ENCODE measurements at places on chromosomes 1 and 21.
A peak's percentile ranks its signal among the peaks of the same experiment; 100 is the strongest.

- DNase-seq = no peak
These were observed 74.0 kb downstream of the DMRTA2 start for GRCh38 chr1:50349242-50349565.

- no peak for DNase-seq
These were observed 36.6 kb upstream of the ACTA1 start for GRCh38 chr1:229470406-229471043.

GRCh38 chr1:208145167-208145566 lies 99.0 kb downstream of the PLXNA2 start:
- DNase-seq = no peak

- DNase-seq = no peak
These were observed 224.7 kb upstream of the KIAA0040 start for GRCh38 chr1:175417316-175417715.

GRCh38 chr1:220999872-221000863 lies 120.9 kb downstream of the HLX start:
- DNase-seq = no peak

GRCh38 chr21:46229133-46229922 lies 754 bp upstream of the LSS start:
- DNase-seq = peak; percentile 88

- no peak for DNase-seq
These were observed 374.0 kb downstream of the LMX1A start for GRCh38 chr1:164982545-164982944.

DNA sequence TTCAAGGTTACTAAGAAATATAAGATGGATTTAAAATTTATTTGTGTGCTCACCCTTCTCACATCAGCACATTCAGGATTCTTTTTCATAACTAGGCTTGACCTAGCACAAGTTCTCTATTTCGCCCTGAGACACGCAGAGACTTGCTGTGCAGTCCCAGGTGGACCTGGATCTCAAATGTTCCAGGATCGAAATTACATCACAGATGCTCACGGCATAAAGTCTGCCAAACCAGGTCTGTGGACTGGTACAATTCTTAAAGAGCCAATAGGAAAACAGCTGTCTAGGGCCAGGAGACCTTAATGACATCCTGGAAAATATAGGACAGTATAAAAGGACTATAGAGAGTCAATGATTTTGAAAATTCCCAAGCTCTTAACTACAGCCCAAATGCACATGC lies 2.2 kb downstream of the PGBD5 start:
- DNase-seq = no peak

DNA sequence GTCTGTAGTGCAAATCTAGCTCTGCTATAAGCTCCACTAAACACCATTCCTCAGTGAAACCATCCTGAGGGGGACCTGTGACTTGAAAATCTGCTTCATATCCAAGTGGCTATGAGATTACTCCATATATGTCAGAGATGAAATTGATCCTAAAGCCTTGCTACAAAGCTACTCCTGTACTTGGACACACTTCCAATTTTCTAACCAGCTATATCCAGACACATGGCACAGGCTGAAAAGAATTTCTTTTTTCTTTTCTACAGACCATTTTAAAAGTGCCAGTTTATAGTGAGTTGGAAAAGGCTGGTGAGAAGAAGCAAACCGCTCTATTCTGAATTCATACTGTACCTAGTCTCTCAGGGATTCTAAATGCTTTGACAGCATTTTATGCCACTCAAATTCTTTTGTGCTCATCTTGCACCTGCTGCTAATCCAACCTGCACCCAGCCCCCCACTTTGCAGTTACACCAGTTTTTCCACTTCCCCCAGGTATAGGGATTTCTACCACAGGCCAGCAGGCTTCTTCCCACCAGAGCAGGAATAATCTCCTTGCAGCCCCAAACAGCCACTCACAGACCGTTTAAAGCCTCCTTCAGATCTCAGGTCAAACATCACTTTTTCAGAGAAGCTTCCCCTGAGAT lies 112.5 kb downstream of the RERE start:
- peak; percentile 14 for DNase-seq

GRCh38 chr1:31348449-31348848 lies 24.4 kb downstream of the FABP3 start:
- no peak for DNase-seq

DNA sequence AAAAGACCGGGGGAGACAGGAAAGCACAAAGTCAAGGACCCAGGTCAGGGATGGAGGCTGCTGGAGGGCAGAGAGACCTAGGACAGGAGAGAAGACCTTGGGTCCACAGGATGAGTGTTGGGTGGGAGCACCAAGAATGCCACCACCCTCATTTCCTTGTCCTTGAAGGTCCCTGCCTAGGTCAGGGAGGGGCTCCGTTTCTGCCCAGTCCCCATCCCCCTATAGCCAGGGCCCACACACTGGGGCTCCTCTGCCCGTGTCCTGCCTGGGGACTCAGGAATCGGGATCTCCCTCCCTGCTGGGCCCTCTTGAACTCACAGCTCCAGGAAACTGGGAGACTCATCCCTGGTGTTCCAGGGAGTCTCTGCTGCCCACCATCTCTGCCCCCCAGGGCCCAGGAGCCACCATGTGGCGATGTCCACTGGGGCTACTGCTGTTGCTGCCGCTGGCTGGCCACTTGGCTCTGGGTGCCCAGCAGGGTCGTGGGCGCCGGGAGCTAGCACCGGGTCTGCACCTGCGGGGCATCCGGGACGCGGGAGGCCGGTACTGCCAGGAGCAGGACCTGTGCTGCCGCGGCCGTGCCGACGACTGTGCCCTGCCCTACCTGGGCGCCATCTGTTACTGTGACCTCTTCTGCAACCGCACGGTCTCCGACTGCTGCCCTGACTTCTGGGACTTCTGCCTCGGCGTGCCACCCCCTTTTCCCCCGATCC lies 584 bp downstream of the TINAGL1 start:
- no peak for DNase-seq

- DNase-seq = no peak
These were observed 221.8 kb downstream of the CENPF start for GRCh38 chr1:214824763-214825162.

DNA sequence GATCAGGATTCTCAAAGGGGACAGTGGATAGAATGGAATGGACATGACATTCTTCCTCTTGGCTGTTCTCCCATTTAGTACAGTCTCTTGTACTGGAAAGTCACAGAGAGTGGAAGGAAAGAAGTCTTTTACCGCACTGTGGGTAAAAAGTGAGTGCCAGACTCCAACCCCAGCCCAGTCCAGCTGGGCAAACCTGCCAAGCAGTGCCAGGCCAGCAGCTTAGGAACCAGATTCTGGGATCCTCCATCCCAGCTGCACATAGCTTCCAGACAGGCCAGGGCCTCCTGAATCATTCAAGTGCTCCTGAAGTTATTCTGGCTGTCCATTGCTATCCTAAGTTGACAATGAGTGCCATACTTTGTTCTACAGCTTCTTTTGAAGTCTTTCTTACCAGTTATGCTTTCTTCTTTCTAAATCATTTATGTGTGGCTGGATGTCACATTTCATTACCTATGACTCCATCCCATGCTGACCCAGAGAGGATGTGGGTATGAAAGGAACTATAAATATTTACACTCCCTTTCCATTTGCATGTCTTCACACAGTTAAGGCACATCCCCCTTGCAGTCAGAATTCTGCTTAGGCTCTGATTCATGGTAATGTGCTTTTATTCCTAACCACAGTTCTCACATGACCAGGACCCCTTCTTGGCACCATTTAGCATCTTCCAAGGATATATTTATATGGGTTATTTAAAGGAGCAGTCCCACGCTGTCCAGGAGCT lies 88.9 kb downstream of the AK5 start:
- no peak for DNase-seq

GRCh38 chr1:228835456-228835855 lies 100.2 kb downstream of the RHOU start:
- no peak for DNase-seq

DNA sequence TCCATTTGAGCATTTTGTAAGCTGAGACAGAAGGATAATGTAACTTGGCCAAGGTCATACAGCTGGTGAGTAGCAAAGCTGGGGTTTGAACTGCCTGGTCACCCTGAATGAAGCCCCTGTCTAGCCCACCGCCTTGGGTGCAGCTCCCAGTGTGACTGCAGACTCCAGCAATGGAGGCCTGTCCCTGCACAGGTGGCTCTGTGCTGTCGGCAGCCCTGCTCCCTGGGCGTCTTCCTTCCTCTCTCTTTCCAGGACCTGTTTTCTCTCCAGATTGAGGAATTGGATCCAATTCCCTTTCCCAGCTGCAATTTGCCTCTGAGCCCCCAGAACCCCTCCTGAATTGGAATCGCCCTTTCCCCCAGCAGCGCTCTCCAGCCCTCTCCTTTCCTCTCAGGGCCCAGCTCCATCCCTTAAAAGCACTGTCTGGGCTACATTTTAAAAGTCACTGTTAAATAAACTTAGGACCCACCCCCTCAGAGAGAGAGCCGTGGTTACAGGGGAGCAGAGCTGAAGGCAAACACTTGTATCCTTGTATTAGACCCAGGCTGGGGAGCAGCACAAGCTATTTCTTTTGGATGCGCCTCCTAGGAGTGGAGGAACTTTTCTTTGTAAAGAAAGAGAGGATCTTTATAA lies 161.4 kb upstream of the LMO4 start:
- DNase-seq = no peak

GRCh38 chr21:15929536-15929935 lies 199.8 kb downstream of the USP25 start:
- DNase-seq = no peak

- DNase-seq = no peak
These were observed 23.4 kb downstream of the DRAM2 start for GRCh38 chr1:111116496-111116895.

- DNase-seq = no peak
These were observed 7.5 kb upstream of the DPT start for GRCh38 chr1:168736520-168736919.

DNA sequence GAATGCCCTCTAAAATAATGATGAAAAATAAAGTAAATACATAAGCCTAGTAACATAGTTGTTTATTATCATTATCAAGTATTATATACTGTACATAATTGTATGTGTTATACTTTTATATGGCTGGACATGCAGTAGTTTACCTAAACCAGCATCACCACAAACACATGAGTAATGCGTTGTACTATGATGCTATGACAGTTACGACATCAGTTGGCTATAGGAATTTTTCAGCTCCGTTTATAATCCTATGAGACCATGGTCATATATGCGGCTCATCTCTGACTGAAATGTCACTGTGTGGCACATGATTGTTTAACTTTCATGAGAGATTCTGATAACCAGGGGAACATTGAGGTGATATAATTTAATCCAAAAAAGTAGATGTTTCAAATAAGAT lies 352.1 kb downstream of the ST6GALNAC3 start:
- DNase-seq = no peak

DNA sequence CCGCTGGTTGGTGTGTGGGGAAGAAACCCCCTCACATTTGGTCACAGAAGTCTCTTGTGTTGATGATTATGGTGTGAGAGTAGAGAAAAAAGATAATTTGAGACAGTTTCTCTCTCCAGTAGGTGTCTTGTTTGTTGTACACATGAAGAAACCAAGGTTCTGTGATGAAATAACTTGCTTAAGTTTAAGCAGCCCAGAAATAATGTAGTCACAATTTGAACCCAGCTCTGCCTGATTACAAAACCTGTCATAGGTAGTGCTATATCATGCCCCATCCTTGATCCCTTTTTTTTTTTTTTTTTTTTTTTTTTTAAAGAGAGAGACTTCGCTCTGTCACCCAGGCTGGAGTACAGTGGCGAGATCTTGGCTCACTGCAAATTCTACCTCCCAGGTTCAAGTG lies 4.9 kb downstream of the MFN2 start:
- DNase-seq = no peak

- no peak for DNase-seq
These were observed 2.6 kb upstream of the NPPA start for GRCh38 chr1:11850156-11850555.

DNA sequence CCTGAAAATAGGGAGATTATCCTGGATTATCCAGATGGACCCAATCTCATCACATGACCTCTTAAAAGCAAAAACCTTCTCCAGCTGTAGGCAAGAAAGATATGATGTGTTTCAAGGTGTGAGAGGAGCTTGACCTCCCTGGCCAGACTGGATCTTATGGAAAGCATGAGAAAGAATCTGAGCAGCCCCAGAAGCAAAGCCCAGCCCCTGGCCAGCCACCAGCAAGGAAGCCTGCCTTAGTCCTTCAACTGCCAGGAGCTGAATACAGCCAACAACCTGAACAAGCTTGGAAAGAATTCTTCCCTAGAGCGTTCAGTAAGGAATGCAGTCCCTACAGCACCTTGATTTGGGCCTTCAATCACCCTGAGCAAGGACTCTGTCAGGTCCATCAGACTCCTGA lies 375.0 kb upstream of the CHRM3 start:
- no peak for DNase-seq

- no peak for DNase-seq
These were observed 56.1 kb upstream of the HAO2 start for GRCh38 chr1:119312500-119312899.

DNA sequence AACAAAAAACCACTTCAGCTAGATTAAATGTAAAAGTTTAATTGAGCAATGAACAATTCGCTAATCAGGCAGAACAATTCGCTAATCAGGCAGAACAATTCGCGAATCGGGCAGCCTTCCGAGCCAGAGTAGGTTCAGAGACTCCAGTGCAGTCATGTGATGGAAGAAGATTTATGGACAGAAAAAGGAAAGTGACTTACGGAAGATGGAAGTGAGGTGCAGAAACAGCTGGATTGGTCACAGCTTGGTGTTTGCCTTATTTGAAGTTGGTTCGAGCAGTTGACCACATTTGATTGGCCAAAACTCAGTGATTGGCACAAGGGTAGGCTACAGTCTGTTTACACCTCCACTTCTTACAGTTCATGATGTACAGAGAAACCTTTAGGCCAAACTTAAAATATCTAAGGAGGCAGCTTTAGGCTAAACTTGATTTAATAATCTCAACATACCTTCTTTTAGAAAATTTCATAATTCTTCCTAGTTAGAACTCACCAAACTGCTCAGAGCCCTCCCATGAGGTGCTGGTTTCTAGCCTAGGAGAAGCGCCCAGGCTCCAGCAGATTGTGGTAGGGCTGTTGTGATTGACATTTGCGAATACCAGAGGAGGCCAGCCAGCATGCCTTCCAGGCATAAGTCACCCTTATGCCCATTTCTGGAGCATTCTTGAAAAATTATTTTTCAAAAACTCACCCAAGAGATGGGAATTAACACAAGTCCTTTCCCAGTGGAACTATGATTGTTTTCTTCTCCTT lies 22.8 kb upstream of the KCNC4 start:
- no peak for DNase-seq
